ENCODE measurements at places on chromosomes 5 and 9.
A peak's percentile ranks its signal among the peaks of the same experiment; 100 is the strongest.

DNA sequence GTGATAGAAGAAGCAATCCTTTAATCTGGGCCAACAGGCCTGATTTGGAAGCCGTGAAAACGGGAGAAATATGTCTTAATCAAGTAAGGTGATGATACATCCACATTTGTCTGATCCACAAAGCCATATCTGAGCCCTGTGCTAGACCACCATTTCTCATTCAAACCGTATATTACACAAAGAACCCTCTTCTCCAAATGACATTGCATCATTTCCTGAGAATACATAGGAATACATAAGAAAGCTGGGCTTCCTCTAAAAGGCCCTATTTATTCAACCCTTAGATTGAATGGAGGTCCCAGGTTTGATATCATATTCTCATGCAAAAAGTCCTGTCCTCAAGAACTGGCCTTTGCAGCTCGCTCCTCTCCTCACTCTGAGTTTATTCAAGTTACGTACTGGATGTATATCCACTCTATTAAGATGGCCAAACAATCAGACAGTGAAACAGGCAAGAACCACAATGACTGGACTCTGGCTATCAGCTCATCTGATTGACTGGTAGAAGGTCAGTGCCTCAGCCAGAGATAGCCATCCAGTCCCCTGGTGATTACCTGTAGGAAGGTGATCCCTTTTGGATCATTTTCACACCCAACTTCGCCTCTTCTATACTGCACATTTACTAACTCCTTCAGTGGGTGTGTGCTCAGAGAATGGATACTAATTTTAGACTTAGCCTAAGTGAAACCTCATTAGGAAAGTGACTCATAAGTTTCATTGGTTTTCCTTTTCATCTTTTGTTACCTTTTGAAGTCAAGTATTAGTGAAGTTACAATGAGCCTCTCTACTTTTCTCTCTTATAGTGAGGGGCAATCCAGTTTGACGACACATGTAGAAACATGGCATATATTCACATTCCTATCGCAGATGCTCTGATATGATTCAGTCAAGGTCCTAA is 167.6 kb upstream of the WWC1 start:
- no peak for DNase-seq

DNA sequence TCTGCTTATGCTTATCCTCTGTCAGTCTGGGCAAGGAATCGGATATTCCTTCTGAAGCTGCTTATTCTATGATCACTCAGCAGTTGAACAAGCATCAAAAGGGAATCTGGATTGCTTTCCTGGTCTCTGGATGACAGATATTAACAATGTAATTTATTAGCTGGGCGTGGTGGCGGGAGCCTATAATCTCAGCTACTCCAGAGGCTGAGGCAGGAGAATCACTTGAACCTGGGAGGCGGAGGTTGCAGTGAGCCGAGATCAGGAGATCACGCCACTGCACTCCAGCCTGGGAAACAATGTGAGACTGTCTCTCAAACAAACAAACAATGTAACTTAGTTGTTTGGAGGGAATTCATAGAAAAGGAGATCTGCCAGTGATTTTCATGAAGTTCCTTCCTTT is 45.4 kb downstream of the DMRT1 start:
- DNase-seq, result no peak

DNA sequence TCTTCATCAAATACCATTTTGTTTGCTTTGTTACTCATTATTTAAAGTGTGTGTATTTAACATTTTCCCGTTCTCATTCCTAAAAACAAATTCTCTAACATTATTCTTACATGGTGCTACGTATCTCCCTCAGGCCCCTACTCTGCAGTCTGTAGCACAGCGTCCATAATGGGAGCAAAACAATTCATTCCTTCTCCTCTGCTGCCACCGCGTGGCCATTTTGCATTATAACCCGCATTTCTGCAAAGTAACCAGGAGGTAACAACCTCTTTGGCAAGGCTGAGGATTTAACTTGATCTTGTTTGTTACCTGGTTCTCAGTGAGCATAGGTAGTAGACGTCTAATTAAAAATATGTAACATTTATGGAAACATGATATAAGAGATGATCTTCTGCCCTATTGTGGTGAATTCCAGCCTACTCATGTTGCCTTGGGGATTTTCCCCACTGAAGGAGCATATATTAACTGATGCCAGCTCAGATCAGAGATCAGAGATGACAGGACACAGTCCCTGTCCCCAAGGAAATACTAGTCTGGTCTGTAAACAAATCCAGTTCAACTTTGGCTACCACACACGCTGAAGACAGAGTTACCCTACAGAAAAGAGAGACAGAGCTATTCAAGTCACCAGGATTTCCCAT is 10.5 kb downstream of the OR1K1 start:
- DNase-seq, result peak; percentile 74

GRCh38 chr5:5546408-5546807 is 123.9 kb downstream of the ICE1 start:
- DNase-seq, result no peak

- DNase-seq, result no peak
Measured at GRCh38 chr5:6725421-6725820, 12.2 kb downstream of the TENT4A start.

DNA sequence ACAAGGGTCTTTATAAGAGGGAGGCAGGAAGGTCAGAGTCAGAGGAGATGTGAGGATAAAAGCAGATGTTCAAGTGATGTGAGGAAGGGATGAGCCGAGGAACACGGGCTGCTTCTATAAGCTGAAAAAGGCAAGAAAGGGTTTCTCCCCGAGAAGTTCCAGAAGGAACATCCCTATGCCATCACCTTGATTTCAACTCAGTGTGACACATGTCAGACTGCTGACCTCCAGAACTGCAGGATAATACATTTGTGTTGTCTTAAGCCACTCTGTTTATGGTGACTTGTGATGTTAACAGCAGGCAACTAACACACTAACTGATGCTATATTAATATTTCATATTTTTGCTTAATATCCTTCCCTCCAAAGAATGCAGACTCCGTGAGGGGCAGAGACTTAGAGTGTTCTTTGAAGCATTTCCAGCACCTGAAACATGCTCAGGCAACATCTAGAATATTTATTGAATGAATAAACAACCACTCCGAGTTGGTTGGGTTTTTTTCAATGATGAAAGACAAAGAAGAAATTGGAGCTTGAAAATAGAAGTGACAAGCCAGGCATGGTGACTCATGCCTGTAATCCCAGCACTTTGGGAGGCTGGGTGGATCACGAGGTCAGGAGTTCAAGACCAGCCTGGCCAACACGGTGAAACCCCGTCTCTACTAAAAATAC is 77.6 kb upstream of the ADRA1B start:
- peak; percentile 15 for DNase-seq

GRCh38 chr5:15080219-15080618 is 208.6 kb upstream of the ANKH start:
- no peak for DNase-seq

DNA sequence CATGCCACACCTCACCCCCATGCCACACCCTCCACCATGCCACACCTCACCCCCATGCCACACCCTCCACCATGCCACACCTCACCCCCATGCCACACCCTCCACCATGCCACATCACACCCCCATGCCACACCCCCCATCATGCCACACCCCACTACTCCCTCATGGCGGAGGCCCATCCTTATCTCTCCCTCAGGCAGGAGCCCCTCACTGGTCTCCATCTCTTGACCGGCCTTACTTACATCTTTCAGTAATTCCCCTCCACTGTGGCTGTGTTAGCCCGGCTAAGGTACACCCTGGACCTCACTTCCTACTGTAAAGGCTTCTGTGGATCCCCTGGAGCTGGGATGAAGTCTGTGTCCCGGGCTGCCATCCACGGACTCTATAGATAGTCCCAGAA is 102.0 kb downstream of the OLFM1 start:
- DNase-seq, result no peak

DNA sequence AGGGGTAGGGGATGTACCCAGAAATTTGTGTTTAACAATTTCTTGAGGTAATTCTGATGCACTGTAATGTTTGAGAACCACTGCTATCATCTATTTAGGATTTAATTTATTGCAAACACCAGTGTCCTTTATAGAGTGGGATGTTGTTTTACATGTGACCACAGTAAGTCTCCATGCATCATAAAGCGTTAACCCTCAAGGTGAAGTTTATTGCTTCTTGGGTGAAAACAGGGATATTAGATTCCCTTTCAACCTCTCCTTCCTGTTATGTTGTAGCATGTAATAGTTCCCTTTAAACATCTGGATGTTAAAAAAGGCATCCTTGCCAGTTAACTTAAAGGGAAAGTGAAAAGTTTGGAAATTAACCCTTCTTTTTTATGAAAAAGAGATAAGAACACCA is 35.8 kb upstream of the ATG10 start:
- no peak for DNase-seq

- no peak for DNase-seq
Measured at GRCh38 chr5:79108086-79108485, 3.5 kb upstream of the BHMT start.

GRCh38 chr5:96582343-96582742 is 79.8 kb upstream of the CAST start:
- DNase-seq, result peak; percentile 20

GRCh38 chr9:136174779-136175615 is 29.9 kb downstream of the LHX3 start:
- no peak for DNase-seq

All from AG08396 (cell line).